ENCODE measurements at places on chromosomes 5 and 9.

GRCh38 chr5:168328814-168329213 lies 37.4 kb downstream of the WWC1 start:
- DNase-seq, result no peak

GRCh38 chr5:13217636-13218035 lies 726.9 kb downstream of the DNAH5 start:
- DNase-seq, result no peak

DNA sequence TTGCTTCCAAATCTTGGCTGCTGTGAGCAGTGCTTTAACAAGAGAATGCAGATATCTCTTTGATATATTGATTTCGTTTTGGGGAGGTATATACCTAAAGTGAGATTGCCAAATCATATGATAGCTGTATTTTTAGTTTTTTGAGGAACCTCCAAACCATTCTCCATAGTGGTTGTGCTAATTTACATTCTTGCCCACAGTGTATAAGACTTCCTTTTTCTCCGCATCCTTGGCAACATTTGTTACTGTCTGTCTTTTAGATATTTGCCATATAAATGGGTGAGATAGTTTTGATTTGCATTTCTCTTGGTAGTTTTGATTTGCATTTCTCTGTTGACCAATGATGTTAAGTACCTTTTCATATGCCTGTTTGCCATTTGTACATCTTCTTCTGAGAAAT lies 10.0 kb upstream of the PLK2 start:
- DNase-seq, result no peak

DNA sequence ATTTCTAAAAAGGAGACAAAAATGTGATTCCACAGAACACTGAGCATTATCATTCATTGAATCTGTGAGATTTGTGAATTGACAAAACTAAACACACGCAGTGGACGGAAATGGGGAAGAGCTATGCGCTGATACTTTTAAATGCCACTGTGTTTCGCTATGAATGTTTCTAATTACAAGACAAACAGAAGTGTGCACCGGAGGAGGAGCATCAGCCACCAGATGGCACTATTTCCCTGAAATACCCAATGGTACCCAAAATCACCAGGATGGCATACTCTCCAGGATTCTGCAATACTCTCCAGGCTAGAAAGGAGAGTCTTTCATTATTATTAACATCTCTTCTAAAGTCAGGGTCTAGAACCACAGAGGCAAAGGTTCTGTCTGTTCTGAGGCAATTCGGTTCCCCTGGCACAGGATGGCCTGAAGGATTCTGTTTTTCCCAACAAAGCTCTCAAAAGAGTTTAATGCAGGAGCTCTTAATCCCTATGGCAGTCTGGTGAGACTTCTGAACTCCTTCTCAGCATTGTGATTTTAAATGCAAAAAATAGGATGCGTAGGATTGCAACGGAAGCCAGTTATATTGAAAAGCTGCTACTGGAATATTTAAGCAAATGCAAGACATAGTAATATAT lies 13.8 kb upstream of the PUM3 start:
- DNase-seq, result peak; percentile 31

GRCh38 chr5:132013711-132014110 lies 2.3 kb upstream of the ACSL6 start:
- no peak for DNase-seq

DNA sequence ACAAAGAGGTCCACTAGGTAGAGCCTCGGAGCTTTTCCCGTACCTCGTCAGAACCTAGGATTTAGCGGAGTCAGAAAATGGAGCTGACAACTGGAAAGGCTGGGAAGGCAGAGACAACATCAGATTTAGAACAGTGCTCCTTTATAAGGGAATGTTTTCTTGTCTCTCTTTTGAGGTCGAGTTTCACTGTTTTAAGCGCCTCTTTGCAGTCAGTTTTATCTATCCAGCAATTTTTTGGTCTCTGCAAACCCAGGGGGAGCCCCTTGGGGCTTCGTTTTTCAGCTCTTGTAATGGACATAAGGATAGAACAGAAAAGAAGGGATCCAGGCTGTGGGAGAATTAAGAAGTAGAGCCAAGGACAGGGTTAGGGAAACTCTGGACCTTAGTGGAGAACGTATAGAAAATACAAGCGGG lies 80.5 kb downstream of the FNBP1 start:
- no peak for DNase-seq

DNA sequence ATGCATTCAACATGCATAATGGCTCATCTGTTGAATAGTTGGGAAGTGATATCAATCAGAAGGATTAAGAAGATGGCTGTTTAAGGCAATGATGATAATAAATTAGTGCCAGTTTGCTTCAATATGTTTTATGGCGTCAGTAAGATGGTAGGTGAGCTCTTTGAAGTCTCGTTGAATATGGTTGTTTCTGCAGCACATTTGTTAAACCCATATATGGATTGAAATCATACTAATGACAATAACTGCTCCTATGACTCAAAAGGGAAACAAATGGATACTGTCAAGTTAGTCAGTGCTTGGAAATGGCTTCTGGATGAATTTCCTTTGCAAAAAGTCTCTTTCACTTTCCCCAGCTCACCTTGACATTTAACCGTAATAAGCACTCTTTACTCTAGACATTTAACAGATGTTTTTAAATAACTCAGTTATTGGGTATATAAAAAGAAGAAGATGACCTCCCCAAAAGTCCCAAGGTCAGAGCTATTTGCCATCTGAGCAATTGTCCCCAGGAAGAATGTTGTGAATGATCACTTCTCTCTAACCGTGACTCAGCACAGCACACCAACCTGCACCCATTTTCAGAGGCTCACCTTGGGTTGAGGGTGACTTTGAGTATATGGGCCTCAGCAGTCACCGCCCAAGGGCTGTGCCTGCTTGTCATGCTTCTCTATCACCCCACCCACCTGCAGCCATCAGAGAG lies 133.4 kb downstream of the GRIA1 start:
- DNase-seq, result no peak

DNA sequence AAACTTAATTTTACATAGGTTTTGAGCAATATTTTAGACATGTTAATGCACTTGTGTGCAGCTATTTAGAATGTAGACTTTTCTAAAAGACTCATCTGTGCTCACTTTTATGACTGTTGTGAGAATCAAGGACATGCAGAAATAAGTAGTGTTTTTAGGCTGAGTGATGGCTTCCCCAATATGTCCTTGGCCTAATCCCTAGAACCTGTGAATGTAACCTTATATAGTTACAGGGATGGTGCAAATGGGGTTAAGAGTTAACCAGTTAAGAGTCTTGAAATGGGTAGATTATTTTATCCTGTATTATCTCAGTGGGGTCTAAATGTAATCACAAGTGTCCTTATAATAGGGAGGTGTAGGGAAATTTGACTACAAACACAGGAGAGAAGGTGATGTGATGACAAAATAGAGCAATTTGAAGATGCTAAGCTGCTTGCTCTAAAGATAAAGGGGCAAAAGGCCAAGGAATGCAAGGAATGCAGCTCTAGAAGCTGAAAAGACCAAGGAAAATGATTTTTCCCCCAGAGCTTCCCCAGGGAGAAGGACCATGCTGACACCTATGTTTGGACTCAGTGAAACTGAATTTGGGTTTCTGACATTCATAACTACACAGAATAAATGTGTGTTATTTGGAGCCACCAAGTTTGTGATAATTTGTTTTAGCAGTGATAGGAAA lies 298.0 kb upstream of the PAPPA start:
- no peak for DNase-seq

DNA sequence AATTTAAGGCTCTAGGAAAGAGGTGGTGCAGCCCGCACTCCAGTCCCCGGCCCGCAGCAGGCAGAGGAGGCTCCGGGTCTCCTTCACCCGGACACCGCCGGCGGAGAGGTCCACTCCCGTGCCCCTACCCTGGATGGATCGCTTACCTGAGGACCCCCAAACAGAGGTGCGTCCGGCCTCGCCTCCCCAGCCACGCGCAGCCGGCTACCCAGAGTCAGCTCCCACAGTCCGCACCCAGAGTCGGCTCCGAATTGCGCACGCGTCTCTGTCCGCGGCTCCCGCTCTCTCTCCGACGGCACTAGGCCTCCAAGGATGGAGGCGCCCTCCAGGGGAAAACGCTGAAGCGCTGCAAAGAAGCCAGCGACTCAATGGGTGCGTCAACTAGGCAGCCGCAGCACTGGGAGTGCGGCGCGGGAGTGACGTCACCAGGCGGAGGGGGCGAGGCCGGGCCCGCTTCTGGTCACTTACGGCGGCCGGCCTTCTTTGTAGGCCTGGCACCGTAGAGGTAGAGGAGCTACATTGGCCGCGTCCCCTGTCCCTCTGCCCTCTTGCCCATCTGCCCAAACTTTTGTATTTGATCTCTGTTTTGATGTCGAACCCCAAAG lies at the start of gene ELP1:
ELP1 (minus strand) TSS at position 407 of the 605 bp plus-strand sequence. CDS start 2,978 bp downstream, outside the sequence.
- DNase-seq, result peak; percentile 87

DNA sequence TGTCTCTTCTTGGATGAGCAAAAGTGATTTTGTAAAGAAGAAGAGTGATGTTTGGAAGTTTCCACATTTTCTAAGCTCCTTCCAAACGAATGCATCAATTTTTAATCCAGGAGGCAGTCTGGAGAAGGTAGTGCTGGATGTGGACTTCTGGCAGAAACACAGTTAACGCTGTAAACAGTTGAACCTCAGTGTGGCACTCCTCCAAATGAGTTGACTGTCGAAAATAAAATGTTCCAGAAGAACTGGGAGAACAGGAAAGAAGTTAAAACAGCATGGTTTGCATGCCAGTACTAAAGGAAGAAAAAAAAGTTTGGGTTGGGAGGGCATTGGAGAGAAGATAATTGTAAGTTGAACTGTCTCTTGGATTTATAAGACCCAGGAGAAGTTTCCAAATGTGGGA lies 6.5 kb downstream of the ZNF462 start:
- no peak for DNase-seq

DNA sequence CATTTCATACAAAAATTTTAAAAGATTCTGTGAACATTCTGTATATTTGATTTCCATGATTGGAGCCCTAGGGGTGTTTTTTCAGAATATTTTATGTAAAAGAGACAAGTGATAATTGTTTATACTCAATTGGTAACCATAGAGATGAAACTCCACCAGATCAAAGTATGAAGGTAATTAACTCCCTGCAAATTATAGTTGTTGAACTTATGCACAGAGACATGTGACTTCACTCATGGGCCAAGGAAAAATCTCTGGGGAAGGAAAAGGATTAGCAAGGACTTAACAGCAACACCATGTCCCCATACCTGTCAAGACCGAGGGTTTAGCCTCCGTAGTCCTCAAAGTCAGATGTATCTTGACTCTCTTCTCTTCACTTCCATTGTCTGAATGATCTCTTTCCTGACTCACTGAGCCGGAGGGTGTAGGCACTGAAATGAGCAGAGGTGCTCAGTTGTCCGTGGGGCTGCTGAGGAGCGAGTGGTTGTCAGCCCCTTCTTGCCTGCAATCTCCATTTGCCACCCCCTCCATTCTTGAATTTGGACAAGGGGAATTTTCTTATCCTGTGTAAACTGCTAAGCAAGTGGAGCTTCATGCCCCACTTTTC lies 17.5 kb upstream of the CXCL14 start:
- DNase-seq, result no peak

Measured in stimulated activated CD8-positive, alpha-beta memory T cell treated with anti-CD3 and anti-CD28 coated beads, Interleukin-12 subunit alpha, Interleukin-12 subunit beta, amount 100 ng/mL, for 1 hour (primary cell).